ENCODE measurements at places on chromosomes 4 and X.

- no peak for DNase-seq
Measured at GRCh38 chrX:123909523-123909922, 49.7 kb downstream of the XIAP start.

GRCh38 chr4:82430964-82431745 lies 765 bp downstream of the ENOPH1 start:
- peak; percentile 47 for DNase-seq

DNA sequence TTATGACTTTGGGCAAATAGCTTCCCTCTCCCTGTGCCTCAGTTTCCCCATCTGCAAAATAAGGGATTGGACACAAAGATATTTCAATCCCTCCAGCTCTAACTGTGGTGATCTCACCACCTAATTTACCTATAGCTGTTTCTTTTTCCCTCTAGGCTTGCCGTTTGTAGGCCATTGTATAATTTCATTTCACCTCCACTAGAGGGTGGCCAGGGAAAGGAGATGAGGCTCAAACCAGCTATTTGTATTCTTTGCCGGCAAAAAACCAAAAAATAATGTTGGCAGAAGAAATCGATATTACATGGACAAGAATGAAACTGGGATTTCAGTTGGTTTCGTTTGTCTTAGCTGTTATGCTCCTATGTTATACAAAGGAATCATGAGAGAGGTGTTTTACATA lies 36.1 kb upstream of the DOCK11 start:
- DNase-seq = no peak

DNA sequence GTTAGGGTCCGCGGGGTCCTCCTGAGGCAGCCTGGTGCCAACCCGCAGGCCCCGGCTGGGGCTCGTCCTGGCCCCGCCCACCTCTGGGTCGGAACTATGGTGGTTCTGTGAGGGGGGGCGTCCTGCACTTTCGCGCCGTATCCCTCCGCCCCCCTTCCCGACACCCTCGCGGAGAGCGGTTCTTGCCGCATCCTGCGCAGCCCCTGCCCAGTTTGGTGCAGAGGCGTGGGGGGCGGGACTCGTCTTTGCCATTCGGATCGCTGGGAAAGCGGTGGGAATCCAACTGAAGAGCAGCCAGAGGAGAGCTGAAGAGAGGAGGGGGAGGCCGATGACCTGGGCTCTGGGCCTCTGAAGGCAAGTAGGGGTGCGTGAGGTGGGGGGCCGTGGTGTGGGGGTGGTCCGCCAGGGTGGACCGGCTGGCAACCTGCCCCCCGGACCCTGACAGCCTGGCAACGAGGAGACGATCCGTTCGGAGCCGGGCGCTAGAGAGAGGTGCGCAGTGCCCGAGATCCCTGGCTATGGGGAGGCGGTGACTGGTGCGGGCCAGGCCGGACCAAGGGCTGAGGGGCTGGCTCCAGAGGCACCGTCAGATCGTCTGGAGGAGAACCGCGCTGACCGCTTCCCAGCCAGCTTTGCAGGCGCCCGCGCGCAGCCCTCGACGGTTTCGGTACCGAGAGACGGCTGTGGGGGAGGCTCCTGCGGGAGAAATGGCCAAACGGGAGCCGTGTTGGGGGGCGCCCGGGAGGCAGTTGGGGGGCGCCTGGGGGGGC lies at the start of gene GPRASP1:
GPRASP1 (plus strand) TSS at position 242 of the 770 bp plus-strand sequence. CDS start 2,431 bp downstream, outside the sequence.
- DNase-seq = peak; percentile 46

GRCh38 chrX:51026862-51027261 lies 116.3 kb downstream of the BMP15 start:
- no peak for DNase-seq

- no peak for DNase-seq
Measured at GRCh38 chr4:64079316-64079715, 329.9 kb downstream of the TECRL start.

DNA sequence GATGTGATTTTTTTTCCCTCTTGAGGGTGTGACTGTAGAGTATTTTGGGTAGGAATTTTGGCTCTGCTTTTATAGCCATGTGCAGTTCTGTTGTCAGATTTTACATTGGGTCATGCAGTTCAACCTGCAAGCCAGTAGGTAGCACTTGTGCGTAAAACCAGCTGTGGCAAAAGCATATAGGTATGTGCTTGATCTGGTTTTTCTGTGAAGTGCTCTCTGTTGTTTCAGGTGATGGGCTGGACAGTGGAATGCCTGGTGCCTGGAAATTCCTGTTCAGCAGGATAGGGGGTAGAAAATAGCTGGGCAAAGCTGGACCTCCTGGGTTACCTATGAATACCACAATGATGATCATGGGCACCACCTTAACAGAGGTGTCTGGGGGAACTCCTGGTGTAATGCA lies 584.2 kb upstream of the PCDH10 start:
- no peak for DNase-seq

DNA sequence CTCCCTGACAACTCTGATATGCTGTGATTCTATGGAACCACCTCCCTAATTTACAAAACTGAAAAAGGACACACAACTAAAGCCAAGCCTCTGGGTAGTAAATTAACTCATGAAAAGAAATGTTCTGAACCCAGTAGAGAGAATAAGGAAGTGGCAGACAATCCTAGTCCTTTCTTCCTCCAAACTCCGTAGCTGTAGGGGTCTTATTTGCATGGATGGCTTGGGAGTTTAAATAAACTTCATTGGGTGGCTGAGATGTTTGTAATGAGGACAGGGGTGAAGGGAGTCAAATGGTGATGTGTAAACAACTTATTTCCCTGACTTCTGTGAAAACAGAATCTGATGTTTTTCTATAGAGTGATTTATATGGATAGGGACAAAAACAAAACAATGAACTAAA lies 59.3 kb downstream of the GPC3 start:
- DNase-seq = no peak

GRCh38 chrX:148933881-148934280 lies 433.5 kb downstream of the AFF2 start:
- no peak for DNase-seq

DNA sequence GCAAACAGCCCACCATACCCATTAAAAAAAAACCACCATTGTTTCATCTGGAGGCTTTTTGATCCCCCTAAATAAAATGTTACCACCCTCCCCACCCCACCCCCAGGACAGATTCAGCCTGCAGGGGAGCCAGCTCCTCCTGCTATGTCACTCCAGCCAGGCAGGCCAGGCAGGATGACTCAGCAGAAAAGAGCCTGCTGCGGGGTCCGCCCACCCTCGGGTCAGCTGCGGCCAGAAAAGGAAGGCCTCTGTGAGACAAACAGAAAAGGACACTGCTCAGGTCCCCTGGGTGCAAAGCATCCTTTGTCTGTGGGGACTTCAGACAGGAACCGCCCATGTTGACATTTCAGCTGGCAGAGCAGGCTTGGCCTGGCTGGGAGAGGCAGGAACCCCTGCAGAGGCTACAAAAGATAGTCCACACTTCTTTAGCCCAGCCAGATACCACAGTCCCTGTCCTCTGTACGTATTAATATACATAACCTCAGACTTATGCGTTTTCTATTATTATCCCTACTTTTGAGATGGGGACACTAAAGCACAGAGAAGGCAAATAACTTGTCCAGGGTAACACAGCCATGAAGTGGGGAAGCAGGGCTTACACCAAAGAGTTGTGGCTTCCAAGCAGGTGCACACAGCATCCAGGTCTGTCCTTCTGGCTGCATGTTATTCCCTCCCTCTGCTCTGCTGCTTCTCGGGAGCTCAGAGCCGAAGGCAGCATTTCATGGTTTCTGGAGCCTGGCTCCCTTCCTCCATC lies 147.7 kb downstream of the CPEB2 start:
- DNase-seq = no peak

DNA sequence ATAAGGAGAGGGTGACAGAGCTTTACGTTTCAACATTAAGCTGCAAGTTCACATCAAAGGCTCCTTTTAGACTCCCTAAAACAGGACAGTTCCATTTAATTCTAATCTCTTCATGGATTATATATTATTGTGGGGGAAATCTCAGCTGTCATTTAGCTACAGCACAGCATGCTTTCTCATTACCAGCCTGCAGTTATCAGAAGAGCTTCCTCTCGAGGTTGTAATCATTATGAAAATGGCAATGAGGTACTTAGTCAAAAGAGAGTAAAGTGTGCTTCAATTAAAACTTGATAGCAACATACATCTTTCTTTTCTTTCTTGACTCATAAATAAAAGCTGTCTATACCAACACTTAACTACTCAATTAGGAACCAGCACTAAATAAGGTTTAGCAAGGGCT lies 896.8 kb downstream of the ADGRL3 start:
- no peak for DNase-seq

- no peak for DNase-seq
Measured at GRCh38 chr4:142383800-142384470, 462.2 kb downstream of the INPP4B start.

DNA sequence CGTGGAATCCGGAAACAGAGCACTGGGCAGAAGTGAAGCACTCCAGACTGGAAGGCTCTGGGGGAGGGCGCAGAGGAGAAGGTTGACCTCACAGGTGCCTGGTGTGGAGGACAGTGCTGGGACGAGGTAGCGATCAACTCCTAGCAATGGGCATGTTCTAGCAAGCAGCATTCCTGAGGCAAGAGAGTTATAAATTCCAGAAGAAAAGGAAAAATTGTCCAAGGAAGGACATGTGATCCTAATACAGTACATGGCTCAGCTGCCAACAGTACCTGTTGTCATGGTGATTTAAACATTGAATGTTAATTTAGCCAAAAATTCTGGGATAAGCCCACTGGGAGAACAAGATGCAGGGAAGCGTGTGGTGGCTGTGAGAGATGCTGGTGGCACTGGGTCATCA lies 8.2 kb downstream of the ARHGAP4 start:
- DNase-seq = no peak

- DNase-seq = no peak
Measured at GRCh38 chr4:8318509-8318908, 49.0 kb downstream of the HTRA3 start.

GRCh38 chr4:10117359-10118047 lies 904 bp upstream of the WDR1 start:
- no peak for DNase-seq

GRCh38 chr4:154368060-154368459 lies 123.5 kb downstream of the DCHS2 start:
- no peak for DNase-seq

DNA sequence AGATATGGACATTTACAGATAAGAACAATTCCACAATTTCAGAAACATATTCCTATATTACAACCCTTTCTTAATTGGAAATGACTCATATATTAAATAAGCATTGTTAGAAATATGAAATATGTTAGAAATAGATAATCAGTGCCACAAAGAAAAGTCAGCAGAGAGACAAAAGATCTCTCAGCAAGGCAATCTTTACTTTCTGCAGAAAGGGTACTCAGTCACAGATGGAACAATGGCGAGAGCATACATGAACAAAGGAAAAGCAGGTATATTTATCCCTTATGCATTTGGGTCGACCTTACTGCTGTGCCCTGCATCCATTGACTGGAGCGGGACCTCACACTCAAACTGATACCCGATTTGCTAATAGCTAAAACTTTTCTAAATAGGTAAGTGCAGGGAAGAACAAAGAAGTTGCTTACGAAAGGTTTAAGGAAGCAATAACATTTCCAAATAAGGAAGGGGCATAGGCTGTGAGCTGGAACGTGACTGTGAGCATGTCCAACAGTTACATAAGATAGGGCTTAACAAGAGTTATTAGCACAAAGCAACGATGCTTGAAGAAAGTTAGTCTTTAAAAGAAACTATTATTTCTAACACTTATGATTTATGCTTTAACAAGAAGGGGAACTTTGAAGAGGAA lies 40.8 kb downstream of the MGARP start:
- DNase-seq = no peak

- no peak for DNase-seq
Measured at GRCh38 chrX:72045552-72046277, 86.0 kb downstream of the RTL5 start.

- no peak for DNase-seq
Measured at GRCh38 chrX:134388161-134389109, 71.5 kb upstream of the HPRT1 start.

- no peak for DNase-seq
Measured at GRCh38 chr4:968621-969394, 4.6 kb downstream of the DGKQ start.

- DNase-seq = no peak
Measured at GRCh38 chr4:76806346-76806745, 91.6 kb downstream of the SOWAHB start.

Measured in activated CD4-positive, CD25-positive, alpha-beta regulatory T cell treated with anti-CD3 and anti-CD28 coated beads, Interleukin-2, amount 50 U/mL, for 72 hours (primary cell).